ENCODE measurements at places on chromosomes 2 and 18.

DNA sequence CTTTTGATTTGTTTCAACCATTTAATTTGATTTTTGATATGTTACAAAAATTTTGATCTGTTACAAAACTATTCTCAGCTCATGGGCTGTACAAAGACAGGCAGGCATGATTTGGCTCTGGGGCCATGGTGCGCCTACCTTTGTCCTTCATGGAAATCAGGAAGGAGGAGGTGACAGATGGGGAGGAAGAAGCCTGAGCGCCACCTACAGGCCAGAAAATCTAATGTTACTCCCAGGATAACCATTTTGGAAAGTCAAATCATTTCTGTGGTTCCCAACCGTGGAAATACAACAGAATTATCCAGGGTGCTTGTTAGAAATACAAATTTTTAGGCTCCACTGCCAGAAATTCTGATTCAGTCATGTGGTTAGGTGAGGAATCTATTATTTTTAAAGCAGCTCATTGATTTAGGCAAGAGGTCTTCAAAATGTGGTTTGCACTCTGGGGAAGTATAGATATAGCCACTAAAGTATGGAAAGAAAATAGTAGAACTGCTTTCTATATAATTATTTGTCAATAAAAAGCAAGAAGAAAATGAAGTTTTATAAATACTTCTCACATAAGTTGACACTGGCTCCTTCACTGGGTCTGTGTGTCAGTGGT is 93.9 kb downstream of the EVA1A start:
- DNase-seq = no peak

- no peak for DNase-seq
Measured at GRCh38 chr2:43387092-43388062, 161.0 kb upstream of the ZFP36L2 start.

DNA sequence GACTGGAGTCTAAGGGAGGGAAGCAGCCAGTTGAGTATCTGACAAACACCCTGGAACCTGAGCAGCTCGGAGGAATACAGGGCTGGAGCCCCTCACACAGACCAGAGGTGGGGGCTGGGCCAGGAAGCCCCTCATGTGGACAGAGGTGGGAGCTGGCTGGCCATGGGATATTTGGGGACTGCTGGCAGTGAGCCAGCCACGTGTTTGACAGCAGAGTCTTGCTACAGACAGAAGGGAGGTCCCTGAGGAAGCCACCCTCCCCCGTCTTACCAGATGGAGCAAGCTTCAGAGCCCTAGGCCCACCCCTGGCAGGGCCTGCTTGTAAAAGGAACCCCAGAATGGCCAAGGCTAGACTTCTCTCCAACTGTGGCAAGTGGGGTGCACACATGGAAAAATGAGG is 3.6 kb upstream of the MTERF4 start:
- no peak for DNase-seq

GRCh38 chr2:9594366-9595054 is 36.3 kb downstream of the YWHAQ start:
- no peak for DNase-seq

GRCh38 chr18:33470216-33470615 is 29.7 kb upstream of the CCDC178 start:
- no peak for DNase-seq

DNA sequence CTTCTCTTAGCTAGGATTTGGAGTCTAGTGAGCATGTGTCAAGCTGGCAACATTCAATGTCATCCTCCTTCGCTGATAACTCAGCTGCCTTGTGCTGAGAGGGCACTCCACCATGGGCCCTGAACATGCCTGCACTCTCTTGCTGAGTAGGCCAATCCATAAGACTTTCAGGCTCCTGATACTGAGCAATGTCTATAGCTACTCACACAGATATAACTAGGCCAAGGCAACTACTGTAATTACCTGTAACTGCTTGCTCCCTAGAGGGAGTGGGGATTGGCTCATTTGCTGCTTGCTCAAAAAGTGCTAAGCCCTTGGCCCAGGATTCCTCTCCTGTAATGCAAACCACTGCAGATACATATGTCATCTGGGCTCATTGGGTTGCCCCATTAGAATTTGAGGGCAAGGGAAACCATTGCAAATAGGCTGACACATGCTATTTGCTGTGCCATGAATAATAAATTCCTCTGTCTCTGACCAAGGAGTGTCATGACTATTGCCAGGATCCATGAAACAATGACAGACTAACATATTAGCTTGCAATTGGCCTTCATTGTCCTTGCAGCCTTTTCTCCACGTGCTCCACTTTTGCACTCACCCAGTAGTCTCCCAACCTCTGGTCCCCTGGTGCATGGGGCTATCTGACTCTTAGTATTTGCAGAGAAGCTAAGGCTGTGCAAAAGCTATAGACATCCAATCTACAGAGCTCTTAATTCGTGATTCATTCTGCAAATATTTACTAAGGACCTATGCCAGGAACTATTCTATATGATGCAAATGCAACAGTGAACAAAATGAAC is 36.9 kb upstream of the BMPR2 start:
- DNase-seq = no peak

DNA sequence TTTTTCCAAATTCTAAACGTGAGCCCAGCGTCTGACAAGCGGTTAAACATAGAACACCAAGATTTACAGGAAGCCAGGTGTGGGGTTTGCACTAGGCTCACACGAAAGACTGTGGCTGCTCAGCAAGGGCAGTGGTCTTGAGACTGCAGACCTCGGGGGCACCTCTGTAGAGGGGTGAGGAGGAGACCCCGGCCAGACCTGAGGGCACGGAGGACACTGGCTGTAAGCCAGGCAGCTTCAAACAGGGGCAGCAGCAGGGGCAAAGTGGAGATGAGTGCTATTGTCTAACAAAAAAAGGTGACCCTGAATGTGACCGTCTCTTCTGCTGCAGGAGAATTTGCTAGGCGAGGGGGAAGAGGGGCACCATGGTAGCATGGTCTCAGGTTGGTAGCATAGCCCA is 140.3 kb downstream of the CYP26B1 start:
- no peak for DNase-seq

Measured in psoas muscle (tissue), 8 donors.